ENCODE measurements at places on chromosomes 4 and X. TPM values are rescaled to one million over a fixed set of nuclear protein-coding genes. Genes with fewer than 3 reads are reported as not detected.

The PPID gene
- total RNA-seq = 15.7 TPM

The KLHL4 gene
- total RNA-seq = 87.8 TPM

The TRAPPC11 gene
- 41.5 TPM for total RNA-seq

The UCHL1 gene
- total RNA-seq = 56.3 TPM

The KLF8 gene
- total RNA-seq = 0.44 TPM

The HTN3 gene
- not detected for total RNA-seq

The PASD1 gene
- not detected for total RNA-seq

The FRAS1 gene
- total RNA-seq = 1.3 TPM

The FGF13 gene
- total RNA-seq = 10.5 TPM
